ENCODE measurements at places on chromosomes 2 and 18.

DNA sequence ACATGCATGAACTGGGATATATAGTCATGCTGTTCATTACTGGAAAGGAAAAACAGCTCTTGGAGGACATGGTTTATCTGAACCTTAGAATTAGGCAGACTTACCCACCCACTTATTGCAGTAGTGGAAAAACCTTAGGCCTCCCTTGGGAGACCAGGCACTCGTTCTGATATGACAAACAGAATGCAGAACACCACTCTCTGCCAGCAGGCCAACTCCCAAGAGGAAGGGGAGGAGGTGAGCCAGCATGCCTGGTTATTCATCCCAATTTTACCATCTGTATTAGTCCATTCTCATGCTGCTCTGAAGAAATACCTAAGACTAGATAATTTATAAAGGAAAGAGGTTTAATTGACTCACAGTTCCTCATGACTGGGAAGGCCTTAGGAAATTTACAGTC is 17.5 kb downstream of the C18orf63 start:
- no peak for DNase-seq

GRCh38 chr18:58580078-58580477 is 48.8 kb downstream of the ALPK2 start:
- DNase-seq, result no peak

DNA sequence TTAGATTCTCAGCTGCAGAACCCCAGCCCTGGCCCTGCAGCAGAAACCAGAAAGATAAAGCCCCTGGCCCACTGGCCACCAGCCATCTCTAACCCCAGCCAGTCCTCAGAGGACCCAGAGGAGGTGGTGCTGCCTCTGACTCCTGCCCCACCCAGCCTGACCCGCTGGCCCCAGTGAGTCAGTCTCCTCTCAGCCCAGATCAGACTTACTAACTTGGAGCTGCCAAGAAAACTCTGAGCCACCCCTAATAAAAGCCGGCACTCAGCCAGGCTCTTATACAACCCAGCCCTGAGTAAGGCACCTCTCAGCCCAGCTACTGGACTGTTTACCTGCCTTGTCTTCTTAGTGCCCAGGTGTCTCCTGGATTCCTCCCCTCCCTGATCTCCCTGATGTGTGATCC is 2.0 kb downstream of the SLC14A2 start:
- no peak for DNase-seq

DNA sequence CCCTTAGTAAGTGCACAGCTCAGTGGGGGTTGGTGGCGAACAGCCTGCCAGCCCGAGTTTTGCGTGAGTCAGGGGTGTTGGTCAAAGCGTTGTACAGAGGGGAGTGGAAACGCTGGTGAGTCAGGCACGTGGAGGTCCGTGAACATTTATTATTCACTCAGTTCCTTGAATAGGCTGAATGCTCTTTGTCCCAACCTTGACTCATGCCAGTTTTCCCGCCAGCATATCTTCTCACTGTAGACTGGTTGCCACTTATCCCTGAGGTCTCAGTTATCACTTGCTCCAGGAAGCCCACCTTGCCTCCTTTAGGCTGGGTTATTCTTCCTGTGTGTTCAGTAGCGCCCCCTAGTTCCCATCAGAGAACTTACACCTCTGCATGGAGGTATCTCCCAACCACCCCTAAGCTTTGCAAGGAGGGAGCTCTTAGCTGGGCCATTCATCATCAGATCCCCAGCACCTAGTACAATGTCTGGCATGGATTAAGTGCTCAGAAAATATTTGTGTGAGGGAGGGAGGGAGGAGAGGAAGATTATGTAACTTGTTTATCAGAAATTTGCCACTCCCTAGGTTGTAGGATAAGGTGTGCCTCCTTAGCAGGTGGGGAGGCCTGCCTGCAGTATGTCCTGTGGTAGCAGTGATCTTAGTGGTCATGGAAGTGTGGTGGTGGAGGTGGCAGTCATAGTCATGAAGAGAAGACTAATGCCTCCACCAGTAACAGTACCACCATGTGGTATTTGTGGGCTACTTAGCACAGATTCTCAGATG is 72.1 kb downstream of the CABLES1 start:
- DNase-seq, result no peak

GRCh38 chr18:38790303-38790702 is 1224.7 kb upstream of the CELF4 start:
- DNase-seq, result no peak

DNA sequence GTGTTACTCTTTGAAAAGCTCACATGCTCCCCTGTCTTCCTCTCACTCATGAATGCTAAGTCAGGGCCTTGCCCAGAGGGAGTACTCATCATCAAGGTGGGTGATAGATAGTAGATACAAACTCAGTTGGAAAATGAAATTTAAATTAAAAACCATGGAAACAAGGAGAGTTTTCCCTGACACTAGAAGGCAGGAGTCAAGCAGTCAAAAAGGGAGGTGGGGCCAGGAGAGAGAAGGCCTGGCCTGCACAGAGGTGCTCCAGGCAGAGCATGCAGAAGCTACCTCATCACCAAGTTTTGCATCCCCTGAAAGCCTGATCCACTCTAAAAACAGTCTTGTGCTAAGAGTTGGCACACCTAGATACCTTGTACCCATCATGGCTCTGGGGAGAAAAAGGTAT is 143.7 kb downstream of the MYO5B start:
- DNase-seq, result no peak

- DNase-seq, result no peak
Observed at GRCh38 chr2:16522031-16522831, 143.4 kb downstream of the CYRIA start.

DNA sequence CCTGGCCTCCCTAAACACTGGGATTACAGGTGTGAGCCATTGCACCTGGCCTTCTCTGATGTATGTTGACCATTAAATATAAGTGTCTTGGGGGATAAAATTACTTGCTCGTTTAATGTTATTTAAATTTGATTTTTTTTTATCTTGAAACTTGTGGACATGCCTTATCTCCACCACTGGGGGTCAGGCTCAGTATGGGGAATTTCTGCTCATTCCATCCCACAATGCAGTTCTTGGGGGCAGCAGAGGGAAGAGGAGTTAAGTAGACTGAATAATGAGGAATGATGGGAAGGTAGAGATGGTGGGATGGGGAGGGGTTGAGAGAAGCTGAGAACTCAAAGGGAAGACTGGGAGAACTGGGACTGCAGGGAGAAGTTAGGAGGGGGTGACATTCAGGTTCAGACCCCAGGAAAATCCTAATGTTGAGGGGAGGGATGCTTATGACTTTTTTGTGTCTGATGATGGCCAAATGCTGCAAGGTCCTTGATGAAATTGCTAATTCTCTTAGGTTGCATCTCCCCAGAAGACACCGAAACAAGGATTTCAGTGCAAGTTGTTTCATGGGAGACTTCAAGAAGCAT is 174.2 kb downstream of the MIB1 start:
- DNase-seq, result peak; percentile 10

DNA sequence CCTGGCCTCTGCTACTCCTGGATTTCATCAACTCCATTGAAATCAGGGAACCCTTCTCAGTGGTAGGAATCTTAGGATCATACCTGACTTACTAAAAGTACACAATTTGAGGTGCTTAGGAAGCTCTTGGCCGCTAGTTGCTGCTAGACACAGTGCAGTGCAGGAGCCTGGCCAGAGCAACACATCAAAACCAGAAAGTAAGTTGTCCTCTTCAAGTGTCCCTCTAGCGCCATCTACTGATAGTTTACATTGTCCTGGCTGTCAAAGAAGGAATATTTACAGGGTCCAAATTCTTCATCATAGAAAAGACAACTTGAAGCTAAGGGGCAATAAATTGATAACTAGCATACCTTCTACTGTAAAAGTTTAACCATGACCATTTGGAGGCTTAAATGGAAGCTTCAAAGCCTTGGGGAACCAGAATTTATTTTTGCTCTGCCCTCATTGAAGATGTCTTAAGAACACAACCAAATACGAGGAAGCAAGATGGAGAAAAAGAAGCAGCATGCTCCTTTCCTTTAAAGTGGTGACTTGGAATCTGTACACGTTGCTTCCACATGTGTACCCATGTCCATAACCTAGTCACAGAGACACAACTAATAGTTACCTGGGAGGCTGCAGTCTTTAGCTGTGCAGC is 889.1 kb upstream of the GCFC2 start:
- DNase-seq, result peak; percentile 59

DNA sequence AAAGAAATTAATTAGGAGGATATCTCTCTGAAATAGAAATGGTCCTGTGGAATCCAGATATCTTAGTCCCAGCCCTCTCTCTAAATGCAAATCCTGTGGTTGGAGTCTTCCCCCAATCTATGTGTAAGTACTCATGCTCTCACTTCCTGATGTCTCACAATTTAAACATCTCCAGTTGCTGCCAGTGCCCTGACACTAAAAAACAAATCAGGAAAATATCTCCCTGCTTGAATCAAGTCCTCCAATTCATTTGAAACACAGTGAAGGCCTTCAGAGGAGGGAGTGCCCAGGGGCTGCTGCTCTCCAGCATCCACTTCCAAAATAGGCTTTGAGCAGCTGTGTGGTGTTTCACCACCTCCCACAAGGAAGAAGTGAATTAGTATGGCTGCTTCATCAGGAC is 413.8 kb downstream of the RAD51AP2 start:
- peak; percentile 32 for DNase-seq

GRCh38 chr2:176503776-176504175 is 234.5 kb downstream of the MTX2 start:
- DNase-seq, result no peak

- DNase-seq, result no peak
Observed at GRCh38 chr2:61938511-61938910, 33.0 kb downstream of the COMMD1 start.

- DNase-seq, result no peak
Observed at GRCh38 chr2:39632876-39633275, 32.8 kb upstream of the TMEM178A start.

DNA sequence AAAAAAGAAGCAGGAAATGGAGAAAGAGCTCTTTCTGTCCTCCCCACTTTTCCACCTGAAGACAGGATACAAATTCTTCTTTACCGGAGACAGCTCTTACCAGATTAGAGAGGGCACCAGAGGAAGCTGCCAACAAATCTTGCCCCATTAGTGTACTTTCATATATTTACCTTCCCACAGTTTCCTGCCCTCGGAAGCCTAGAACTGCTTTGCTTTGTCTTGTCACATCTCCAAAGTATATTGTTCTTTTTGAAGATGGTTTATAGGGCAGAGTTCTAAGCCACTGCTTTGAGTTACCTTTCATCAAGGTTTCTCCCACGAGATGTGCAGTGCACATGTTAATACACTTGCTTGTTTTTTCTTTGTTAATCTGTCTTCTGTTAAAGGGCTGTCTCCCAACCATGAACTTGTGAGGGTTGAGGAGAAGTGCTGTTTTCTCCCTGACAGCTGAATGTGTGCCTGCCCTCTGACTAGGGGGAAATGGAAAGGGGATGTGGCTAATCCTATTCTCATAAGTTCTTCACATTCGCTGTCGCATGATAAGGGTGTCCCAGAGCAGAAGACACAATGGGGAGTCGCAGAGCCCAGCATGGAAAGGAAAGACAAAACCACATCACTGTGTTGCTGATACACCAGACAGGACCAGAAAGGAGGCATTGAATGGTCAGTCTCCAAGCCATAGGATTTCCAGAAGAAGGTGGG is 24.2 kb downstream of the CENPA start:
- DNase-seq, result no peak

- peak; percentile 3 for DNase-seq
Observed at GRCh38 chr18:30970196-30970816, 72.2 kb downstream of the DSC3 start.

- DNase-seq, result no peak
Observed at GRCh38 chr2:1286929-1287328, 126.3 kb upstream of the TPO start.

DNA sequence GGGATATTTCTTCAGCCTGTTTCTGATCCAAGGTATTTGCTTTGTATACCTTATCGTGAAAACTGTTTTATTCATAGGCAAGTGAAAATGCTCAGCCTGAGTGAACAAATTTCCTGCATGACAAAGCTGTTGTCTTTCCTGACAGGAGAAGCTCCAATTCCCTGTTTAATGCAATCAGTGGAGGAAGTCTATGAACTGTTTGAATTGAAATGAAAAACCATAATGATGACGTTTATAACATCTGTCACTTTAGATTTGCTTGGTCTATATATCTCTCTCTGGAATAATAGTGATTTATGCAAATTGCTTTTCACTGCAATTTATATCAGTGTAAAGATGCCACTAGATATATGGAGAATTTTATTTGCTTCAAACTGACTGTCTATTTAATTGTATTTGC is 239.4 kb upstream of the HNMT start:
- no peak for DNase-seq

DNA sequence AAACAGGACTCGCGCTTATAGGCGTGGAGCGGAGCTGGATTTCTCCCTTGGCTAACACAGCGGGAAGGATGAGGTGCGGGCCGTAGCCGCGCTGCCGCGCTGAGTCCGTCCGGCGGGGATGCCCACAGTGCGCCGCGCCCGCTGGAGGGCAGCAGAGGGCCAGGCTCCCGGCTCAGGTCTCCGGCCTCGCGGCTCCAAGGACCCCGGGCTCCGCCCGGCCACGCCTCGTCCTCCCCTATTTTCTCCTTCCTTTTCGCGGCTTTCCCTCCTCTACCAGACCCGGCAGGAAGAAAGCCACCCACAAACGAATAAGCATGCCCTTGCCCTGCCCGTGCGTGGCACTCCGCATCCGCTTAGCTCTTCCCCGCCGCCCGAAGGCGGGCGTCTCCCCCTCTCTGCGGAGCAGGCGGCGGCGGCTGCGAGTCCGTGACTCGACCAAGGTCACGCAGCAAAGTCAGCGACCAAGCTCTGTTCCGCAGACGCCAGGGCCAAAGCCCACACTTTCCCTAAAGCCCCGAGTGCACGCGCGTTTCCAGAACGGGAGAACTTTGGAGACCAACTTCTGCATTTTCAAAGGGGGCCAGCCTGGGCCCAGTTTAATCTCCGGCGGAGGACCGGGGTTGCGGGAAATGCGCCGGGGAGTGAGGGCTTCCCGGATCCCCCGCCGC is 48.5 kb downstream of the KCNIP3 start:
- DNase-seq, result peak; percentile 82

DNA sequence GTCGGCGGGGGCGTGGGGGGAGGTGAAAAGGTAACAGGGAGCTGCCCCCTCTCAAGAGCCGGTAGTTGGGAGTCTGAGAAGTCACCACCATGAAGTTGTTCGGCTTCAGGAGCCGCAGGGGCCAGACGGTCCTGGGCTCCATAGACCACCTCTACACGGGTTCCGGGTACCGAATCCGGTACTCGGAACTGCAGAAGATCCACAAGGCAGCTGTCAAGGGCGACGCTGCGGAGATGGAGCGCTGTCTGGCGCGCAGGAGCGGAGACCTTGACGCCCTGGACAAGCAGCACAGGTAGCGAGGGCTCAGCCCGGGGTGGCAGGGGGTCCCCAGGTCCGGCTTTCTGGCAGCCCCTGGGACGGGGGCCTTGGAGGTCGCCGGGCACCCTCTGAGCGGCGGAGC is 47.1 kb upstream of the ZNF519 start:
- DNase-seq, result no peak

- no peak for DNase-seq
Observed at GRCh38 chr2:30288561-30288960, 57.2 kb downstream of the LBH start.

- no peak for DNase-seq
Observed at GRCh38 chr2:105800036-105800713, 55.5 kb downstream of the NCK2 start.

GRCh38 chr18:2312440-2312839 is 258.9 kb downstream of the METTL4 start:
- no peak for DNase-seq

All from foreskin melanocyte (primary cell).